Thymus (tissue), 14 donors: ENCODE measurements at places on chromosomes 6 and 20. TPM values are rescaled to one million over a fixed set of nuclear protein-coding genes. Genes with fewer than 3 reads are reported as not detected.
A peak's percentile ranks its signal among the peaks of the same experiment; 100 is the strongest.

Gene TLDC2
- total RNA-seq = 0.28 TPM

Gene ATG5
- total RNA-seq = 36.1 TPM

Gene WASF1
- 2.1 TPM for total RNA-seq

Gene RIPPLY2
- total RNA-seq = 0.28 TPM

Gene CRISP3
- 1.1 TPM for total RNA-seq

Gene YIPF3
- 47.1 TPM for total RNA-seq

Gene ADGRF1
- total RNA-seq = 0.19 TPM

Gene DAAM2
- 1.1 TPM for total RNA-seq

Gene MRPL2
- 28.0 TPM for total RNA-seq

Gene HTR1E
- not detected for total RNA-seq

GRCh38 chr6:106546261-106546690 lies 83.0 kb downstream of the RTN4IP1 start:
- no peaks in the 10 kb centered on the region for H3K36me3 ChIP-seq
- no peaks in the 10 kb centered on the region for H3K4me1 ChIP-seq
- no peak overlapping the region for H3K4me3 ChIP-seq
- H3K27me3 ChIP-seq = no peaks in the 10 kb centered on the region

DNA sequence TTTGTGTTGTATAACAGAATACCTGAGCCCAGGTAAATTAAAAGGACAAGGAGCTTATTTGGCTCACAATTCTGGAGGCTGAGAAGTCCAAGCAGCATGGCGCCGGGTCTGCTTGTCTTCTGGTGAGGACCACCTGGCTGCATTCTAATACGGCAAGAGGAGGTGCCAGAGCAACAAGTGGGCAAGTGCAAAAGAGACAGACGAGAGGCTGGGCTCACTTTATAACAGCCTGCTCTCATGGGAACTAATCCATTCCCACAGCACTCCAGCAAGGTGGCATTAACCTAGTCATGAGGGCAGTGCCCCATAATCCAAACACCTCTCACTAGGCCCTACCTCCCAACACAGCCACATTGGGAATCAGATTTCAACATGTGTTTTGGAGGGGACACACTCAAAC lies 12.9 kb downstream of the PACSIN1 start:
- no peaks in the 10 kb centered on the region for H3K36me3 ChIP-seq
- no peak for DNase-seq
- no peak overlapping the region for H3K27ac ChIP-seq
- no peak overlapping the region for H3K4me3 ChIP-seq
- no peaks in the 10 kb centered on the region for H3K27me3 ChIP-seq

- H3K4me1 ChIP-seq = no peaks in the 10 kb centered on the region
- no peak overlapping the region for H3K27ac ChIP-seq
- no peak overlapping the region for H3K4me3 ChIP-seq
- DNase-seq = no peak
- H3K27me3 ChIP-seq = peaks cover 3% of the 10 kb centered on the region
Observed at GRCh38 chr20:45230631-45231030, 9.5 kb downstream of the SEMG2 start.

DNA sequence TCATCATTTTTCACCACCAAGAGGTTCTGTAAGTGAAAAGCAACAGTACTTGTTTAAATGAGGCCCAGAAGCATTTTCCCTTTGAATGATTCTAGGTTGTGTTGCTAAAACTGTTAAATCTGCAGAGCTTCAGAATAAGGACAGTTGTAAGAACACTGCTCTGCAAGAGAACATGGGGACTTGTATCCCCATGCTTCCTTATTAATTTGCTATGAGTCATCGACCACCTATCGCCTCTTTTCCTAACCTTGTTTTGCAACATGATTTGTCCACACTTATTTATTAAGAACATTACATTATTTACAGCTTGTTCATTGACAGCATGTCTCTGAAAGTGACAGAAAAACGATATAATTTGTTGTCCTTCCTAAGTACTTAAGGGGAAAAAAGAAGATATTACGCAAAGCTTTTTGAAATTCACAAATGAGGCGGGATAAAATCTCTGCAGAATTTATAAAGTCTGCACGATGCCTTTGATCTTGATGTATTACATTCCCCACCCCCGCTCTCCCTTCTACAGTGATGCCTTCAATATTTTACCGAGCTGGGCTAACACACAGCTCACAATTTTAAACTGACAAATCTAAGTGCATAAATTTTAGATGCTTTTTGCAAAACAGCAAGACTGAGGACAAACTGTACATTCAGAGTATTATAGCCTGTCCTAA lies 220.0 kb upstream of the SPTLC3 start:
- no peaks in the 10 kb centered on the region for H3K27me3 ChIP-seq
- H3K27ac ChIP-seq = no peak overlapping the region
- H3K36me3 ChIP-seq = no peaks in the 10 kb centered on the region

GRCh38 chr20:25061103-25061799 lies 3.3 kb upstream of the ACSS1 start:
- no peaks in the 10 kb centered on the region for H3K36me3 ChIP-seq
- no peak overlapping the region for H3K4me3 ChIP-seq
- H3K4me1 ChIP-seq = peaks cover 32% of the 10 kb centered on the region
- no peak overlapping the region for H3K27ac ChIP-seq
- no peak for DNase-seq
- peaks cover 3% of the 10 kb centered on the region for H3K27me3 ChIP-seq

DNA sequence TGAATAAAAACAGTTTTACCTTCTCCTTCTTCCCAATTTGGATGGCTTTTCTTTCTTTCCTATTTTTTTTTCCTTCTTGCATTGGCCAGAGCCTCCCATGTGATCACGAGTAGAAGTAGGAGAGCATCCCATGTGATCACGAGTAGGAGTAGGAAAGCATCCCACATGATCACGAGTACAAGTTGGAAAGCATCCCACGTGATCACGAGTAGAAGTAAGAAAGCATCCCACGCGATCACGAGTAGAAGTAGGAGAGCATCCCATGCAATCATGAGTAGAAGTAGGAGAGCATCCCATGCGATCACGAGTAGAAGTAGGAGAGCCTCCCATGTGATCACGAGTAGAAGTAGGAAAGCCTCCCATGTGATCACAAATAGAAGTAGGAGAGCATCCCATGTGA lies 218.6 kb downstream of the DLL1 start:
- no peak overlapping the region for H3K27ac ChIP-seq
- no peaks in the 10 kb centered on the region for H3K4me1 ChIP-seq
- no peaks in the 10 kb centered on the region for H3K27me3 ChIP-seq
- no peak overlapping the region for H3K4me3 ChIP-seq
- no peaks in the 10 kb centered on the region for H3K36me3 ChIP-seq

DNA sequence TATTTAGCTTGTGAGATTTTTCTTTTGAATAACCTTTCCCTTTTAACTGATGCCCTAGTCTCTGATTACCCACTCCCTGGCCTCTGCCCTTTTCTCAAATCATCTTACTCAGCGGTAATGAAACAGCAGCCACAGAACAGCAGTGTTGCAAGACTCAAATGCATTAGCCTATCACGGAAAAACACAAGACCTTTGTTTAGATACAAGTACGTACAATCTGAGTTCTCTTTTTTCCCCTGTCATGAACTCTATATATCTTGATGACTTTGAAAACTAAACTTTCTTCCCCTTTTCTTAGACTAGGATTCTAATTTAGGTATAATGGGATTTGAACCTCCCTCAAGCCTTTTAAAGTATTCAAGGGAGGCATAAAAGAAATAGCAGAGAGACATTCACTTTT lies 1034.9 kb downstream of the EYS start:
- no peaks in the 10 kb centered on the region for H3K4me1 ChIP-seq
- no peak overlapping the region for H3K27ac ChIP-seq
- no peak overlapping the region for H3K4me3 ChIP-seq
- H3K36me3 ChIP-seq = no peaks in the 10 kb centered on the region
- no peaks in the 10 kb centered on the region for H3K27me3 ChIP-seq

- peak; percentile 18 for DNase-seq
- H3K27me3 ChIP-seq = no peaks in the 10 kb centered on the region
- peaks cover 14% of the 10 kb centered on the region for H3K4me1 ChIP-seq
- no peaks in the 10 kb centered on the region for H3K36me3 ChIP-seq
Observed at GRCh38 chr20:59258221-59258621, 42.2 kb upstream of the EDN3 start.

- DNase-seq = no peak
- no peak overlapping the region for H3K4me3 ChIP-seq
- H3K27me3 ChIP-seq = no peaks in the 10 kb centered on the region
- no peaks in the 10 kb centered on the region for H3K4me1 ChIP-seq
- no peak overlapping the region for H3K27ac ChIP-seq
- no peaks in the 10 kb centered on the region for H3K36me3 ChIP-seq
Observed at GRCh38 chr6:153942361-153942760, 96.7 kb upstream of the OPRM1 start.

DNA sequence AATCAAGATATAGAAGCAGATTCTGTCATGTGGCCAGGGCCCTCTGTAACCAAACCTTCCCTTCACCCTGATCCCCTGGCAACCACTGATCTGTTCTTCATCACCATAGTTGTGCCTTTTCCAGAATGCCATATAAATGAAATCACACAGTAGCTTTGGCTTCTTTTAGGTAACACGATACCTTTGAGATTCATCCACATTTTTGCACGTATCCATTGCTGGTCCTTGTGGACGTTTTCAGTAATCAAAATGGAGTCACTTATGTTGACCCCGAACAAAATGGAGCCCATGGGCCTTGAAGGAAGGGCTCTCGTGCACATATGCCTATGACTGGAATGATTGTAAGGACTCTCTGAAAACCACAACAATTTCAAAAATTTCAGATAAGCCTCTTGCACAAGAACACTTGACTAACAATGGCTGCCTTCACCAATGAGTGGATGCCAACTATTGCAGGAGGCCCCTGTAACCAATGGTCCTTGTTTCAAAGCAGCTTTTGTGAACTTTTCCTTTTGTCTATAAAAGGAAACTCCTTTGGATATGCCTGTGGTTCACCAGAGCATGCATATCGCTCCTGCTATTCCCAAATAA lies 84.3 kb upstream of the RALY start:
- no peak for DNase-seq
- no peak overlapping the region for H3K27ac ChIP-seq
- peaks cover 5% of the 10 kb centered on the region for H3K4me1 ChIP-seq

DNA sequence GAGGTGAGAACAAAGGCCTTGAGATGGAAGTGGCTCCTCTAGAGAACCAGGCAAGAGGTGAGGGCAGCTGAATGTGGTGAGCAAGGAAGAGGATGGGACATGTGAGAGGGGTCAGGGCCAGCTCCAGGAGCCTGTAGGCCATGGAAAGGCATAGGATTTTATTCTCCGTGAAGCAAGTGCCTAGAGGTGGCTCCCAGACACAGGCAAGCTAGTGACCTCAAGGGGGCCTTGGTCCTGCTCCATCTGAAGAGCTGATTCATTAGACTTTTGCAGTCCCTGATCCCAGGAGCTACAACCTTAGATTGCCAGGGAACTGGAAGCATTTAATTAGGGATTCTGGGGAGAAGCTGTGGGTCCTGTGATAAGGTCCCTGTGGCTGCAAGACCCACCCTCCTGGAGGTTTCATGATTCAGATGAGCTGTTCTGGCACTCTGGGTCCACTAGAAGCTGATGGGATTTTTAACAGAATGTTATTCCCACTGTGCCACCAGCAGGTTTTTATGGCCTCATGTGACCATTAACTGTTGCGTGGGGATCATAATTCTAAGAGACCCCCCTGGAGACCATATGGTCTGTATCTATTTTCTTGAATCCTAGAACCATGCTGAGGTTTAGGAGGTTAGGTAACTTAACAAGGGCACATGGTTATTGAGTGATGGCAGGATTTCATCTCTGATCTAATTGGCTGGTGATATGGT lies 90.5 kb downstream of the ELOVL5 start:
- H3K4me1 ChIP-seq = no peaks in the 10 kb centered on the region
- no peaks in the 10 kb centered on the region for H3K27me3 ChIP-seq
- peaks cover 56% of the 10 kb centered on the region for H3K36me3 ChIP-seq

GRCh38 chr6:130697271-130697994 lies 129.8 kb upstream of the SMLR1 start:
- H3K36me3 ChIP-seq = no peaks in the 10 kb centered on the region
- no peaks in the 10 kb centered on the region for H3K27me3 ChIP-seq
- DNase-seq = no peak
- no peaks in the 10 kb centered on the region for H3K4me1 ChIP-seq
- no peak overlapping the region for H3K27ac ChIP-seq
- H3K4me3 ChIP-seq = no peak overlapping the region

DNA sequence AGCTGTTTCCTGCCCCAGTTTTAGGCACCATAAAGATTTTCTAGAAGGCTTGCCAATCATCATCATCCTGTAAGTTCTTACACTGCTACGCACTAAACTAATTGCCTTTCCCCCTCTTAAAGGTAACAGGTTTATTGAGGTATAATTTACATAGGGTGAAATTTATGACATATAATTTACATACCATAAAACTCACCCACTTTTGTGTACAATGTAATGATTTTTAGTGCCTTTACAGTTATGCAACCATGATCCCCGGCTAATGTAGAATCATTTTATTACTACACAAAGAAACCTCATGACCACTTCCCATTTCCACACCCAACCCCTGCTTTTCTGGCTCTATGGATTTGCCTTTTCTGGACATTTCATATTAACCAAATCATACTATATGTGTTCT lies 21.1 kb downstream of the GCNT2 start:
- no peaks in the 10 kb centered on the region for H3K4me1 ChIP-seq
- H3K27ac ChIP-seq = no peak overlapping the region
- no peak for DNase-seq
- no peak overlapping the region for H3K4me3 ChIP-seq

GRCh38 chr6:40523505-40524172 lies 63.5 kb downstream of the LRFN2 start:
- H3K4me1 ChIP-seq = no peaks in the 10 kb centered on the region
- H3K27ac ChIP-seq = no peak overlapping the region
- H3K36me3 ChIP-seq = no peaks in the 10 kb centered on the region
- DNase-seq = no peak
- H3K27me3 ChIP-seq = no peaks in the 10 kb centered on the region

DNA sequence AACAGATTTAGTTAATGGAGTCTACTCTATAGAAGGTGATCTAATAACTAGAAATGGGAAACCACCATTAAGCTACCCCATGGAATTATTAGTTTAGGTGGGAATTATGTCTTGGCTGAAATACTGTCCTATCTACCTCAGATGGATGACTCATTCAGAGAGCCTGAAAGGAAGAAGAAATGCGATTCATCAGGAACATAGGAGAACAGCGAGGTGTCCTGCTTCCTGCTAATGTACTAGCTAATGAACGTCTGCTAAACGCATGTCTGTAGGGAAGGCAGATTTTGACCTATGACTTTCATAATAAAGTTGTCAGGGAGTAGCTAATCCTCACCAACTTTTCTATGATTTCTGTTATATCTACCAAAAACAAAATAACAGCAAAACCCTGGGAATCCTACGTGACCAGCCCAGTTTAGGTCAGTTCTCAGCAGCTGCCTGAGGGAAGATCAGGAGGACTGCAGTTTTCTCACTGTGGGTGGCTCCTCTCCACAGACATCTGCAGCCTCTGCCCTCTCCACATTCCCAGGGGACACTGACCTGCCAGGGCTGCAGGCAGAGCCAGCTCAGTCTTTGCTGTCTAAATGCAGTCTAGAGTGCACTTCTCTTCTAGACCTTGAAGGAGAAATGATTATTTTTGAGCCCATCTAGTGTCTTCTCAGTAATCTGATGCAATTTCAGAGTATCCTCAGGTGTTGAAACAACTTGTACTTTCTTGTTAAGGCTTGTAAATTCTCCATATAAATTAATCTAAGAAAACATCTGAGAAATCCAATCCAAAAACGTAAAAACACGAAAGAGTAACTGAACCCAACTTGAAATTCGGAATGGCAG lies 18.1 kb upstream of the SFT2D1 start:
- H3K4me1 ChIP-seq = no peaks in the 10 kb centered on the region
- peaks cover 19% of the 10 kb centered on the region for H3K36me3 ChIP-seq
- H3K27me3 ChIP-seq = peaks cover 2% of the 10 kb centered on the region
- H3K27ac ChIP-seq = no peak overlapping the region
- no peak overlapping the region for H3K4me3 ChIP-seq
- DNase-seq = no peak
